Activated naive CD4-positive, alpha-beta T cell (primary cell): ENCODE measurements at places on chromosomes 3 and 15.

- DNase-seq: no peak
Measured at GRCh38 chr3:146160321-146160963, 542 bp downstream of the PLOD2 start.

GRCh38 chr15:28178290-28178689, 79.2 kb upstream of the OCA2 start:
- DNase-seq: no peak

GRCh38 chr3:1183320-1184048, 90.7 kb downstream of the CNTN6 start:
- no peak for DNase-seq

DNA sequence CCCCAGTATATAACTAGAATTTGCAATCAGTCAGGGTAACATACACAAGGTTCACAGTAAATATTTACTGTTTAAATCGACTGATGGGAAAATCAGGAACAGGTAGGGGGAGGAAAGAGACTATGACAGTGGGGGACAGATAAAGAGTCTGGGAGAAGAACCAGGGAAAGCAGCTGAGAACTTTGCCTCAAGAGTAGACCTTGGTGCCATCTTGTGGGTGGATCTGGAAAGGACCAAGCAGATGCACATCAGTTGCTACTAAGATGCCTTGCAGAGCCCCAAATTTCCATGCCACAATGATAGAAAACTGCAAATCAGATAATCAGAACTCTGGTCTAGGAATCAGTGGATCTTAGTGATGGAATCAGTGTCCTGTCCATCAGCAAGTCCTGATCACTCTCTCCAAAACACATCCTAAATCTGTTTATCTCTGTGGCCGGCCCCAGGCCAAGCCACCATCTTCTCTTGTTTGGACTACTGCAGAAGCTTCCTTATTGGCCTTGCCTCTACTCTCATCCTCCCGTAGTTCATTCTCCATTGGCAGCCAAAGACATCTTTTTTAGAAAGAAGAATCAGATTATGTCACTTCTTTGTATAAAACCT, 62.7 kb downstream of the PDE8A start:
- DNase-seq: no peak

GRCh38 chr15:75231836-75232235, 26.3 kb upstream of the GOLGA6C start:
- no peak for DNase-seq

- no peak for DNase-seq
Measured at GRCh38 chr15:98381446-98381845, 266.9 kb upstream of the IGF1R start.

DNA sequence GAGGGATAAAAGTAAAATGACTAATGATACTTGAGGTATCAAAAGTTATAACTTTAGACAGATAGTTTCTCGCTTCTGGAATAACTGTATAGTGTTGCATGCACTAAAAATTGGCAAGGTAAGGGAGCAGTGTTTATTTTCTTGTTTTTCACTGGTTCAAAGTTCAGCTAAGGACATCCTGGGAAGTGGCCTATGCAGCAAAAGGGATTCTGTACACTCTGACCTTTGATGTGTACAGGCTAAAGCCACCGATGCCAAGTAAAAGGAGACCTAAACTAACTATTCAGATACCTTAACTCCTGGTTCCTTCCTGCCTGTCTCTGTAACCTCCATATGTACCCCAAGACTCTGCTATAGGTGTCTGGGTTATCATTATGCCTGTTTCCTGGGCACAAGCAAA, 1.7 kb downstream of the FBXO40 start:
- DNase-seq: no peak

DNA sequence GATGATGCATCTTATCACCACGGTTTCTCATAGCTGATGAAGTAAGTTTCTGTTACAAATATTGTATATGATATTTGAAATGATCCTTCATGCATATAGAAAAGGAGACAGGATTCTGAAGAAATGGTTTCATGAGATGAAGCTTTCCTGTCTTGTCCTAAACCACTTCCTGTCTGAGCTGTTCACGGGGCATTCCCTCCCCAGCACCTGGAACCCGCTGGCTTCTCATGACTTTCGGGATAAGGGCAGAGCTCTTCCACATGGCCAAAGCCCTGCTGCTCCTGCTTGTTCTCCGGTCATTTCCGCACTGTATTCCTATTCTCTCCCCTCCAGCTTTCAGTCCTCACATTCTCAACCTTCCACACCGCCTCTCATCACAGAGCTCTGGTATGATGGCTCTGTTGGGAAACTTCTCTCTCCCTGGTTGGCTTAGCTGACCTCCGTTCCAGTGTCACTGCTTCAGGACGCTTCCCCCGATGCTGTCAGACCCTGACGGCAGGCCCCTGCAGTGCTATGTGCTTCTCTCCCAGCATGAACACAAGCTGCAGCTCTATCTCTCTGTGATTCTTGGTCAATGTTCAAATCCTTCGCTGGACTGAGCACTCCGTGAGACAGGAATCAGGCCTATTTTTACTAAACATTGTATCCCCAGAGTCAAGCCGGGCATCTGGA, 86.9 kb upstream of the HERC1 start:
- DNase-seq: no peak

DNA sequence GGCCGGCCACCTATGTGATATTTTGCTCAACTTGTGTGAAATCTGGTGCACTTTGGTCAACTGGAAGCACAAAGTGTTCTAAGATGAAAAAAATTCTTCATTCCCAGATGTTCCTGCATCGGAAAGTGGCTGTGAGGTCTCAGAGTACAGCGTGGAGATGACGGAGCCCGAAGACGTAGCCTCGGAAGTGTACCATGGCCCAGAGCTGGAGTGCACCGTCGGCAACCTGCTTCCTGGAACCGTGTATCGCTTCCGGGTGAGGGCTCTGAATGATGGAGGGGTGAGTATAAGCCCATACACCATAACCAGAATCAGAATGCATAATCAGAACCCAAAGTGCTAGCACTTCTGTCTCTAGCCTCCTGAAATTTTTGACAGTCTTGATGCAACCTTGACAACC, 104.3 kb downstream of the GHSR start:
- DNase-seq: no peak

DNA sequence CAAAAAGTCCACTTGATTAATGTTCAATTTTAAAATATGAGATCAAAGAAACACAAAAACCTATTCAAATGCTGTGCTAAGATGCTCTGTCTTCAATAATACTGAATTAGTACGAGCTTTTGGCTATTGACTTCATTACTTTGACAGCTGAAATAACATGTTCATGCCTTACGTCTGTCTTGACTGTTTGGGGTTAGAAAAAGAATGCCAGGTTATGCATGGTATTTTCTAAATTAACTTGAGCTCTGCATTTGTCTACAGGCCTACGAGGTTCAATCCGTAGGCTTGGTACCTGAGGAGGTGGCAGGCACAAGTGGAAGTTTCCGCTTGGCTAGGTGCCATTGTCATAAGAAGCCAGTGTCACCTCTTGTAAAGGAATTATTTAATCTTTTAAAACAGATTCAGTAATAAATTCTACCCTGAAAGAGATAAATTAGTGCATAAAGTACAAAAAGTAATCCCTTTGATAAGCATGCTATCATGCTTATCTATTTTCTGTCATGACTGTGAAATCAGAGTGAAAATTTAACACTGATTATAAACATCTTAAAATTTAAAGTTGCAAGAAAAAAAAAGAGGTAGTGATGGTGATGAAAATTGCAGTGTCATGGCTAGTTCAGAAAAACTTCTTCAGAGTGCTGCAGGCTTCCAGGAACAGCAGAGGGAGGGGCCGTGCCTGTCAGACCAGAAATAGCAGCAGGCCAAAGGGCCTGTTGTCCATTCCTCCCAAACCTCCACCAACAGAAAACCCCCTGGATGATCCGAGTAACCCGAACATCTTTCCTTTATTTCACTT, 115.7 kb downstream of the ARRDC4 start:
- no peak for DNase-seq

- no peak for DNase-seq
Measured at GRCh38 chr15:87757084-87757483, 499.5 kb downstream of the NTRK3 start.

GRCh38 chr3:124333931-124334640, 342.2 kb upstream of the ROPN1 start:
- DNase-seq: no peak

- DNase-seq: no peak
Measured at GRCh38 chr3:152608696-152609594, 226.0 kb upstream of the P2RY1 start.

DNA sequence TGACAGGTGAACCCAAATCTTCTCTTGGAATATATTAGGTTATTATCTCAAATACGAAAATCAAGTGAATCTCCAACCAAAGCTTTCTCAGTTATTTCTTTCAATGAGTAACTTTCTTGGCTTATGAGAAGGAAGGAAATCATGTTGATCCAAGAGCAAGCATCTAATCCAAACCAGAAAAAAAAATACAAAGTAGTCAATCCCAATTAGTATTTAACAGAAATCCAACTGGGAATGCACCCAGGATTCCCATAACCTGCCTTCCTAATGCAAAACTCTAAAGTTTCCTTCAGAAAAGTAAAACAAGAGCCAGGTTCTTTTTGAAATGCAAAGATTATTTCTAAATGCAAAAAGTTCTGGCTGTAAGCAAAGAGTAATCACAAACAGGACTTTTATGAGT, 289.3 kb downstream of the SHOX2 start:
- no peak for DNase-seq

DNA sequence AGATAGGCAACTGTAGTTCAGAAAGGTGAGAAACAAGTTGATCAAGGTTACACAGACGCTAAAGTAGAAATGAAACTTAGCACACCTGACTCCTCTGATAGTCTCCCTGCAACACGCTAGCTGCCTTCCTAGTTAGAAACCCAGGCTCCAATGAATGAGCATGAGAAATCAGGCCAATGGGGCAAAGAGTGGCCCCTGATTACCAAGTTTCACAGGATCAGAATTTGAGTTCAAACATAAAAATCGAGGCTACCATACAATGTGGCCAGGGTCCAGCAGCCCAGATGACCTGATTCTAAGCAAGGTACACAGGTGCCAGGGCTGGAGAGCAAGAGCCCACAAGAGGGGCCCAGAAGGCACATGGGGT, 7.7 kb downstream of the PLD1 start:
- DNase-seq: no peak

DNA sequence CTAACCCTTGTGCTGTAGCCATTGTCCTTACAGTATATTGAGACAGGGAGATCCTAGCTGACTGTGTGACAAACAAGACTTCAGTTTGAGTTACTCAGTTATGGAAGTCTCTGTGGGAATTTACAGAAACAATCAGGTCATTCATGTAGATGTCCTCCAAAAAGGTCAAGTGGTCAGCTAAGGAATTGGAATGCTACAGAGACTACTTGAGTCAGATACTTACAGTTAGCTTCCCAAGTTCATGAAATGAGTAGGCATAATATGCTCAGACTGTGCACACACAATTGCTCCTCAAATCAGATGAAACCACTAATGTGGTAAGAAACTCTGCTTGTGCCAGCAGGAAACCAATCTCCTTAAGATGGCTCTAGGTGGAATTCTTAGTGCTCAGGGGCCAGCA, 985.7 kb downstream of the NSUN3 start:
- DNase-seq: no peak

DNA sequence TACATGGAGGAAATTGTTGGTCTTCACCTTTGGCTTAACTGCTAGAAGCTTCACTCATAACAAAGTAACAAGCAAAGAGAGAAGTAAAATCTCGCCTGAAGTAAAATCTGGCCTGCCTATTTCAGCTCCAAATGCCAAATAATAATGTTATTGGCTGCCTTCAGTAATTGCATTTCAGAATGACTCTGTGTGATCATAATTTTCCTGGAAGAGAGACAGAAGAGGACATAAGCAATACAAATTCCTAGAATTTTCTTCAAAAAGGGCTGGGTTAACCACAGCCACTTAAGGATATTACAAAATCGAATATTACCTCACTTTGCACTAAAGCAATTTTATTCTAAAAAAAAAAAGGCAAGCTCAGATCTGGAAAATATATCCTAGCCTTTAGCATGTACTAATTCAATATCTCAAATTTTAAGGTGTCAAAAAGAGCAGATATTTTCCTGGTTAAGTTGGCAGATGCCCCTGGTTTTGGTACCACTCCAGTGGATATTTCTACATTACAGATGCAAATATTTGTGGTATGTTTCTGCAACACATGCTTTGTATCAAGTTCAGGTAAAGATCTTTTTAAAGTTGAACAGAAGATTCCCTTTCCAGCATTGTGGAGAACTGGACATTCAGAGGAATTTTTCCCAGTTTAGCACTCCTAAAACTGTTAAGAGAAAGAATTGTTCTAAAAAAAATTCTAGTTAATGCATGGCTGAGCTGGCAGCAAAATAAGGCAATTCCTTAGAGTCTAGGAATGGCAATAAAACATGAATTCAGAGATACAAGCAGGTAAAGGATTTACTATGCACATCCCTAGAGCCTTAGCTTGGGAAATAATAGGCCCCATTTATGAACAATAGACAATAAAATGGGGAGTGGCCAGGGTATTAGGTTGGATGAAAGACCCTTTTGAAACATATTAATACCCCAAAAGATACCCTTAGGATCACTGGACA, 116.7 kb downstream of the STAC start:
- DNase-seq: no peak
